ENCODE measurements at places on chromosomes 6 and 20.
A peak's percentile ranks its signal among the peaks of the same experiment; 100 is the strongest.

DNA sequence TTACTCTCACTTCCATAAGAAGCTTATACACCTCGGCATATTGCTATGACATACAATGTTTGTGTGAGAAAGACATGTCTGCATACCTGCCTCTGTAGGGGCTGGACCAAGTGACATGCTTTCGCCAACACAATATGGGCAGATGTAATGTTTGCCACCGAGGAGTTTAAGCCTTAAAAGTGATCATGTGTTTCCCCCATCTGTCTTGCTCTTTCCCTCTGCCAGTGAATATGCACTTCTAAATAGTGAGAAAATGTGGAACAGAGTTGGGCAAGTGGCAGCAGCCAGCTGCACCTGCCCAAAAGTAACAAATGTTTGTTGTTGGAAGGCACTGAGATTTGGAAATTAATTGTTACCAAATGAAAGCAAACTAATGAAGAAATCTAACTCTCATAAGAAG lies 274.8 kb upstream of the BTBD3 start:
- DNase-seq, result no peak

- DNase-seq, result no peak
Observed at GRCh38 chr6:136523196-136523595, 27.0 kb downstream of the MAP7 start.

- no peak for DNase-seq
Observed at GRCh38 chr20:12927489-12927888, 81.3 kb upstream of the SPTLC3 start.

DNA sequence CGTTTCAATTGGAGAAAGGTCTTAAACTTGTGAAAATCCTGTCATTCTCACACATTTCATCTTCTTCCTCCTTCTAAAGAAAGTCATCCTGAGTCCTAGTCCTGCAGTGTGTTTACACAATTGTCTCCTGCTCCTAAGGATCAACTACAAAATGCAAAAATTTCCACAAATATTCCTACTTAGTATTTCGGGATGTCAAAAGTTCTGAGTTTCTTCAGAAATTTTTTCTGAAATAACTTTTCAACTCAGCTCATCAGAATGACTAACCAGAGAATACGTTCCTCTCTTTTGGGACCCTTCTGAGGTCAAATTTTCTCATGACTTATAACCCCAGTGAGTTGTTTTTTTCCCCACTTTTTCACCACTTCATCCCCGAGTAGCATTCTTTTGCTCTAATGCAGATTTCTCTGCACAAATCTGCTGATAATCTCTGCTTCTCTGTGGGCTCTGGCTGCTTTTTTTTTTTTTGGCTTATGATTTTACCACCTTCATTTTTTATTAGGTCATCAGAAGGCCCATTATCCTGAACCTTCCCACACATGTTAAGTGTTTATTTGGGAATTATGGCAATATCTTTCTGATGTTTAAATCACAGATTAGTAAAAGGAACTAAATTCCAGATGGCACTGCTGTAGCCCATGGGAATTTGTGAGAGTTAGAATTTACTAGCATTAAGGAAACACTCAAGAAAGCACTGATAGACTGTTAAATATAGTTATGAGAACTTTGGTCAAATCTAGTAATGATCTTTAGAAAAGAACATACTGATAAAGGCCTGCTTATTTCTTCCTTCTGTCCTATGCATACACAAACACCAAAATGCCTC lies 41.4 kb downstream of the MAP3K5 start:
- DNase-seq, result no peak

DNA sequence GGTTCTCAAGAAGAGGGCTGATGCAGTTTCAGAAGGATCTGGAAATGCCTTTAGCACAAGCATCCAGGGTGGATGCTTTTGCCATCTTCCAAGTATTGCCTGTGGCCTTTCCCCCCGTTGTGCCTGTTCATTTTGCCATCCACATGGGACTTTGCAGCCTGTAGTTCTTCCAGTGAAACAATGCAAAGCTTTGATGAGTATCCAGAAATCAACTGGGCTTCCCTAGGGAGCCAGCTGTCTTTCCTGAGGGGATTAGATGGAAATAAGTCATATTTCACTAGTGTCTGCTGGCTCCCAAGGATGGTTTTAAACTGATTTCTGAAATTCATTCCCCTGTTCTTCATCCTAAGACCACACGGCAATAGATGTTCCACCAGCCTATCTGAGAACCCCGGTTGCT lies 63.3 kb downstream of the CAP2 start:
- no peak for DNase-seq

GRCh38 chr6:130513770-130514169 lies 148.0 kb downstream of the TMEM200A start:
- DNase-seq, result no peak

GRCh38 chr6:164531736-164532135 lies 777.7 kb downstream of the C6orf118 start:
- DNase-seq, result no peak

DNA sequence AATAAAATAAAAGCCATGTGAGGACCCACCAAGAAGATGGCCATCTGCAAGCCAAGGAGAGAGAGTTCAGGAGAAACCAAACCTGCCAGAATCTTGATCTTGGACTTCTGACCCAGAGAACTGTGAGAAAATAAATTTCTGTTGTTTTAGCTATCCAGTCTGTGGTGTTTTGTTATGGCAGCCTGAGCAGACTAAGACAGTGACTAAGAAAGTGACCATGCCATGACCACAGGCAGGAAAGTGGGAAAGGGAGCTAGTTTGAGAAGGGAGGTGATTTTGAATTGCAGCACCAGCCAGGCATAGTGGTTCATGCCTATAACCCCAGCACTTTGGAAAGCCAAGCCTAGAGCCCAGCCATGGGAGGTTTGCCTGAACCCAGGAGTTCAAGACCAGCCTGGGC lies 21.9 kb upstream of the C6orf62 start:
- DNase-seq, result no peak

DNA sequence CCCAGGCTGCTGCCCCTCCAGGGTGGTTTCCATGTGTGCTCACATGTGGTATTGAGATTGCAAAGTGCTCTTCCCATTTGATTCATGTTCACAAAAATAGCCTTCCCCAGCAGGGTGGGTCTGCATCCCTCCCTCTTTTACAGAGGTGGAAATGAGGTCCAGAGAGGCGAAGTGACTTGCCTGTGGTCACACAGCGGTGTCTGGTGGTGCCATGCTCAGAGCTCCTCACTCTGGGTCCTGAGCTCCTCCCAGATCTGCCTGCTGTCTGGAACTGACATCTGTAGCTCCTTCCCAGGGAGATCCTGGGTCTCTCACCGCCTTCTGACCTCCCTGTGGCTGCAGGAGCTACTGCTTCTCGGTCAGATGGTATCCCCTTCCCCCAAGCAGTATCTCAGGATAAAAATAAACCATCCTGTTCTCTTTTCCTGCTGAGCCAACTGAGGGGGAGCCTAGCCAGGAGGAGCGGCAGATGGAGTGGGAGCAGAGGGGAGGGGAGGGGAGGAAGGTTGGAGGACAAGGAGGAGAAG lies 11.9 kb downstream of the CD40 start:
- peak; percentile 83 for DNase-seq

DNA sequence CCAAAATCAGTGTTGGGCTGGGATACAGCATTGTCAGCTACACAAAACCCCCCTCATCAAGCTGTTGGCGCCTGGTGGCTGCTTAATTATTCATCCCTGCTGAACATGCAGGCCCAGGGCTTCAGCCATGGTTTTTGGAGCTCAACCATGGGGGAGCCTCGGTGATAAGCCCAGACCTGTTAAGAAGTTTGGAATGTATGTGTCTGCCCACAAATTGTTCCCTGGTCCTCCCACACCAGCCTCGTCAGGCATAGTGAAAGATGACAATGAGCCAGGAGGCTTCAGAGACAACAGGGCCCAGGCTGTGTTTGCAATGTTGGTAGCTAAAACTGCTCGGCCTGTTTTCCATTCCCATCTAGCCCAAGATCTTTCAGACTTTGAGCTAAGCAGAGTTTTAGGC lies 34.8 kb upstream of the SIRPA start:
- no peak for DNase-seq

- DNase-seq, result no peak
Observed at GRCh38 chr6:16403831-16404230, 165.4 kb downstream of the GMPR start.

- DNase-seq, result no peak
Observed at GRCh38 chr6:74720923-74721322, 484.9 kb downstream of the COL12A1 start.

DNA sequence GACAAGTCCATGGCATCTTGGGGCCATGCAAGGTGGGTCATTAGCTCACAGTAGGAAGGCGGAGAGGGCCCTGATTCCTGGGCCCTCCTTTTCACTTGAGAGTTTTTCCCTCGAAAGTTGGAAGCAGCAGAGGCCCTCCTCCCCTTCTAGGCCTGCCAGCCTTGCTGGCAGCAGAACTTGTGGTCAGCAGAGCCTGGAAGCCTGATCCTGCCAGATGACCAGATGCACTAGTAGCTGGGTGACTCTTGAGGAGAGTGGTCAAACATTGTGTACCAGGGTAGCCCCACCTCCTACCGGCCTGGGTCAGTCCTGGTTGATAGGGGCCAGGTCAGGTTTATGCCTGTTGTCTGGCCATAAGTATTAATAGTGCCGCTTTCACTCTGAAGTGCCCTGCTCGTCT lies 3.8 kb upstream of the HMGA1 start:
- DNase-seq, result no peak

GRCh38 chr20:32091888-32092346 lies 17.6 kb upstream of the TM9SF4 start:
- peak; percentile 74 for DNase-seq

All from NCI-H345 (cell line).